ENCODE measurements at places on chromosomes 11 and 22.

DNA sequence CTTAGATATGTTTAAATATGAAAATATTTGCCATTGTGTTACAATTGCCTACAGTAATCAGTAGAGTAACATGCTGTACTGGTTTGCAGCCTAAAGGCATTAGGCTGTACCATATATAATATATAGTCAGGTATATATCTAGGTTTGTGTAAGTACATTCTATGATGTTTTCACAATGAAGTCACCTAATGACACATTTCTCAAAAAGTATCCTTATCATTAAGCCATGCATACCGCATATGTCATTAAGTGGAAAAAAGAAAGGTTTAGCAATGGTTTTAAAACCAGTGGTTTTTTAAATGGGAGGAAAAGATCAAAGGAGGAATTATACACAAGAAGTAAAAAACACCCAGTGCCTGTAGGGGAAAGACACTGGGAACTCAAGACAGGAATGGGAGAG is 122.7 kb downstream of the RBFOX2 start:
- DNase-seq: no peak

DNA sequence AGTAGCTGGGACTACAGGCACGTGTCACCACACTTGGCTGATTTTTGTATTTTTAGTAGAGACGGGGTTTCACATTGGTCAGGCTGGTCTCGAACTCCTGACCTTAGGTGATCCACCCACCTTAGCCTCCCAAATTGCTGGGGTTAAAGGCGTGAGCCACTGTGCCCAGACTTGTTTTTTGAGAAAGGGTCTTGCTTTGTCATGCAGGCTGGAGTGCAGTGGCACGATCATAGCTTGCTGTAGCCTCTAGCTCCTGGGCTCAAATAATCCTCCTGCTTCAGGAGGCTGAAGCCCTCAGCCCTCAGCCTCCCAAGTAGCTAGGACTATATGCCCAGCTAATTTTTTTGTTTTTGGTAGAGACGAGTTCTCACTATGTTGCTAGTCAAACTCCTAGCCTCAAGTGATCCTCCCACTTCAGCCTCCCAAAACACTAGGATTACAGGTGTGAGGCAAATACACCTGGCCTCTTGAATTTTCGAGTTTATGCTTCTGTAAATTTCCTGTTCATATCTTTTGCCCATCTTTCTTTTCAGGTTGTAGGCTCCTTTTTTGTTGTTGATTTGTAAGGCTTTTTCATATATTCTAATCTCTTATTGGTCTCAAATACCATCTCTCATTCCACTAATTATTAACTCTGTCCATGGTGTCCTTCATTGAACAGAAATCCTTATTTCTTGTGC is 3.4 kb upstream of the RBM4B start:
- no peak for DNase-seq

DNA sequence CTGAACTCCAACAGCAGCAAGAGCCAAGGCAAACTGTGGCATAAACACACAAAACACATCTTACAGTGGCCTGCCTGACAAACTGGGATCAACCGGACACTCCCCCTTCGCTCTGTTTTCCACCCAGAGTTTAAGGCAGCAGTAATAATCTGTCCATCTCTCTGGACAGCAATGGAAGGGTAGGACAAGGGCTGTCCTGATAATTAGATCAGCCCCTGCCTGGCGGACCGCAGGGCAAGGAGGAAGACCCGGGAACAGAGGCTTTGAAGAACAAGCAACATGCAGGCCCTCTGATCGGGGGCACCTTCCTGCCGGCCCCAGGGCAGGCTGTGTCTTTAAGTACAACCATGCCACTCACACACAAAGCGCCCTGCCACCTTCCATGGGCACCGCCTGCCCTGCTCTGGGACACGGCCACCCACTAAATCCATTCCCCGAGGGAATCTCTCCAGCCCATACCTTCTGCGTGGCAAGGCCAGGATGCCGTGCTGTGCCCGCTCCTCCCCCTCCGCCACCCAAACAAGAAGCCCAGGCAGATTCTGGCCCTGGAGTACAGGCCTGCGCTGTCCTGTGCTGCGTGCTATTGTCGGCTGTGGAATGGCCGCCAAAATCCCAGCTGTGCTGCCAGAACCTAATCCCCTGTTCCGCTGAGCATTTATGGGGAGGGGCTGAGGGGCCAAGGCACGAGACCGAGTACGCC is 38.8 kb downstream of the NUMA1 start:
- DNase-seq: peak; percentile 41

DNA sequence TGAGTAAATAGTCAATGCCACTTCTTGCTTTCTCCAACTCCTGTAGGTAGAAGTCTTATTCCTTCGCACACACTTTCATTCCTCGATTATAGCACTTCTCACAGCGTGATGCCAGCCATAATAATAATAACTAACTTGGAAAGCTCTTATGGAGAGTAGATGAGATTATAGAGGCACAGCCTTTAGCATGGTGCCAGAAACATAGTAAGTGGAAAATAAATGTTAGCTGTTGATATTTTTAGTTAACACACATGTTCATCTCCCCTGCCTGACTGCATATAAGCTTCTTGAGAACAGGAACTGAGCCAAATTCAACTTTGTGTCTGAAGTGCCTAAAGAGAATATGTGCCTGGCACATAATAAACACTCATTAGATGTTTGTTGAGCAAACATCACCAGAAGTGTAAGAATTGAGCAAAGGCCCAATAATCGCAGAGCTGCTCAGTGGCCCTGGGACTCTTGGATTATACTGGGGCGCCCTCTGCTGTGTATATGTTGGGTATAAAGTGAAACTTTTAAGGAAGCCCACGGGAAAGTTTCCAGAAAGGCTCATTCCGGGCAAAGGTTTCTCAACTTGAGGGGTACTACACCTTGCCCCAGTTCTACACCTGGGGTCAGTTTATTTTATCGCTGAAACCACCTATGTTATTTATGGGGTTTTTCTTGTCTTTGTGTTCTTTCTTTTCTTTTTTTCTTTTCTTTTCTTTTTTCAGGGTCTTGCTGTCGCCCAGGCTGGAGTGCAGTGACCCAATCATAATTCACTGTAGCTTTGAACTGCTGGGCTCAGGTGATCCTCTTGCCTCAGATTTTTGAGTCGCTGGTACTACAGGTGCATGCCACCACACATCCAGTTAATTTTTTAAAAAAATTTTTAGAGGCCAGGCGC is 22.3 kb downstream of the SLN start:
- DNase-seq: peak; percentile 65

- DNase-seq: peak; percentile 26
Measured at GRCh38 chr11:20397281-20397680, 9.8 kb downstream of the PRMT3 start.

GRCh38 chr11:93145390-93145915 is 52.3 kb downstream of the SLC36A4 start:
- no peak for DNase-seq

DNA sequence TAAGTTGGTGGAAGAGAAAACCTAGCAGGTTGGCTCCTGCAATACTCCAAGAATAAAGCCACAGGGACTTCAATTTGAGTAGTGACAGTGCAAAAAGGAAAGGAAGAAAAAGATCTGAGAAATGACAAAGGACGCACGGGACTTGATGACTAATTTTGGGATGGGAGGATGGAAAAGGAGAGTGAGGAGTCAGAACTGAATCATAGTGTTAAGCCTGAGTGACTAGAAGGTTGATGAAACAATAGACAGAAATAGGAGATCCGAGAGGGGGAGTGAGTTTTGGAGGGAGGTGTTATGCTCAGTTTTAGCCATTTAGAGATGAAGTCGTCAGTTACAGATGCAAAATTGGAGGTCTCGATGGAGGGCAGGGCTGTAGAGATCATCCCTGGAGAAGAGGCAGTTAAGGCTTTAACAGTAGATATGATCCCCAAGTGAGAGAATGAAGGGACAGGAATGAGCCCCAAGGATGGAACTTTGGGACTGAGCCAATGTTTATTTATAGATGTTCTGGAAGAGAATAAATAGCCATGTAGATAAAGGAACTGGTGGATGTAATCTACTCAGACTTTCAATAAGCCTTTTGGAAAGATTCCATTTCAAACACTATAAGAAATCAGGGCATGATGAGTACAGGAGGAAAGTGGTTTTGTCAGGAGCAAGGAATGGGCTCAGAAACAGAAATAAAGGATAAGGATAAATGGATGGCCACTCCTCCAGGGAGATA is 108.9 kb upstream of the NCAM1 start:
- no peak for DNase-seq

DNA sequence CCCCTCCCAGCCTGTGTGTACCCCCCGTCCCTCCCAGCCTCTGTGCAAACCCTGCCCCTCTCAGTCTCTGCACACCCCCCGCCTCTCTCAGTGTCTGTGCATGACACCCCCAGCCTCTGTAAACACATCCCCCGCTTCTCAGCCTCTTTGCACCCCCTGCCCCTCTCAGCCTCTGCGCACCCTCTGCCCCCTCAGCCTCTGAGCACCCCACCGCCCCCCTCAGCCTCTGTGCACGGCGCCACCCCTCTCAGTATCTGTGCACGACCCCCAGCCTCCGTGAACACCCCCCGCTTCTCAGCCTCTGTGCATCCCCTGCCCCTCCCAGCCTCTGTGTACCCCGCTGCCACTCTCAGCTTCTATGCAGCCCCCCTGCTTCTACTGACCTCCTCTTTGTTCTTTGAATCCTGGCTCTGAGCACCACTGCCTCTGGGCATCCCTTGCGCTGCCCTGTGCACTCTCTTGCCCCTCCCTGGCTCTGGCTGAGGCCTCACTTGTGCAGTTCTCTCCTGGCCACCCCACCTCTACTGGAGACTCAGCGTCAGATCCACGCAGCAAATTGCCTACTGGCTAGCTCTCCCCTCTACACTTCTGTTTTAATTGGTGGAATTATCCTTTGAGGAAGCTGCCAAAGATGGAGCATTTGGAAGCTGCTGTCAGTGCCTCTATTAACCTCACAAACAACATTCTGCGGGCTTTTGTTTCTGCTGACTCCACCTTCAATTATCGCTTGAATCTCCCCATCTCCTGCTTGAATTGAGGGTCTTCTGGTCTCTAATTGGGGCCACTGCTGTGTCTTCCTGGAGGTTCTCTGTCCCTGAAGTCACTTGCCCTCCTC is 838.6 kb downstream of the TBC1D22A start:
- no peak for DNase-seq

DNA sequence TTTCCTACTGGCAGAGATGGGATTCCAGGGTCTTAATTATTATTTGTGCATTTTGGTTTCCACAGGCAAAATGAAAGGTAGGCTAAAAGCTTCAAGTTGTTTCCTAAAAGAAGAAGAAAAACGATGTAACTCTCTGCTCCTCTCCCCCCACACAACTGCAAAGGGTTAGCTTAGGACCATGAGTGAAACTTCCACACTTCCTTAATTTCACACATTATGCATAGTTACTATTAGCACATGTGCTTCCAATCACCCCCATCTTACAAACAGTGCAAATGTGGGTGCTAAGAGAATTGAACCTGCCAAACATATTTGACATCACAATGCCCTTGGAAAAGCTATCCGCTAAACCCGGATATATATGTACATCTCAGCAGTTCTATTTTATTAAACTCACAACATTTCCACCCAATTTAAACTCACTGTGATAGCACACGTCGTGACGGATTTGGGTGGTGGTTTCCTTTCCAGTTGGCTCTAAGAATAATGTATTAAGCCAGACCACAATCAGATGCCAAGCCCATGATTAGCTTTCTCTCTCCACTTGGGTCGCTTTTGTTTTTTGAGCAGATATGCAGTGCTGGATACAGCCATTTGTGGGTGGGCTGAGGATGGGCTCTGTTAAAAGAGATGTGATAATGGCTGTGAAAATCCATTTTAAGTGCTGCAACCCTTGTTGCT is 245.0 kb upstream of the POU2AF2 start:
- DNase-seq: no peak

- DNase-seq: no peak
Measured at GRCh38 chr11:24900514-24900913, 403.7 kb downstream of the LUZP2 start.

DNA sequence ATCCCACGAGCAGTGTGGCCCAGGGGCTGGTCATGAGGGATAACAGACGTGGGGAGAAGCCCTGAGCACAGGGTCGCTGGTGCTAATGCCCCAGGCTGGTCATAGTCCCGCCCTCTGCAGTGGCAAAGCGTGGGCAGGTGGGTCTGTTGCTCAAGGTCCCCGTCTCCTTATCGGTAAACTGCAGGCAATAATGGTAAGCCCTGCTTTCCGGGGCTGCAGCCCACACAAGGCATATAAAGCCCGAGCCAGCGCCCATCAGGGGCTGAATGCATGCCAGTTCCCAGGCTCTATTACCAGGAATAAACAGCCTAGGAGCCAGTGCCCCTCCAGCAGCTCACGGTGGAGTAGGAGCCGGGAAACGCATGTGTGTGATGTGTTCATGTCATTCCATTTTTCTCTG is 261.0 kb downstream of the BRD1 start:
- DNase-seq: no peak

DNA sequence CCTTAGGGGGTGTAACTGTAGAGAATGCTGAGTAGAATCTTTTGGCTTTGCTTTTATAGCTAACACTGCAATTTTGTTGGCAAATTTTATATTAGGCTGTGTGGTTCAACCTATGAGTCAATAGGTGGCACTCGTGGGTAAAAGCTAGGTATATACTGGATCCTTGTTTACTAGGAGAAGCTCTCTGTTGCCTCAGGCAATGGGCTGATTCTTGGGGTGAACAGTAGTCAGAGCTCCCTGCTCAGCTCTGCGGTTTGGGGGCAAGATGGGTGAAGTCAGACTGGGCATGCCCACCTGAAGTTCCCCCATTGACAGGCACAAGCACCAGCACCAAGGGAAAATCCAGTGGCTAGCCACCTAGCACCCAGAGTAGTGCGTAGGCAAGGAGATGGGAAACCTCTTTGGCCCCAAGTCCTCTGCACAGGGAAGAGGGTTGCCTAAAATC is 238.7 kb downstream of the FAM181B start:
- DNase-seq: no peak

DNA sequence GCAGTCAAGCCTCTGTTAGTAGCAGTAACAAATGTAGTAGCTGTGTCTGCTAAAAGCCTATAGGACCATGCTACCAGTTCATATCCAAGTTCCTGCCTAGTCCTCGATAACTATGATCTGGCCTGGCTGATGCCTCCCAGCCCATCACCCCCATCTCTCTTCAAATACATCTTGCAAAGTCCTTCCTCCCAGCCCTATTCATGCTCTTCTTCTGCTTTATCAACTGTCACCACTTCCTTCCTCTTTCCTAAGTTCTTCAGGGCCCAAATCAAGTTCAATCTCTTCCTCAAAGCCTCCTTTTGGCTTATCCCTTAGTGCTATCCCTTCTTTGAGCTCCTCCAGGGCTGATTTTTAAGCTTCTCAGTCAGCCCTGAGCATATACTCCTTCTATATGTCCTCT is 150.9 kb upstream of the THY1 start:
- no peak for DNase-seq

DNA sequence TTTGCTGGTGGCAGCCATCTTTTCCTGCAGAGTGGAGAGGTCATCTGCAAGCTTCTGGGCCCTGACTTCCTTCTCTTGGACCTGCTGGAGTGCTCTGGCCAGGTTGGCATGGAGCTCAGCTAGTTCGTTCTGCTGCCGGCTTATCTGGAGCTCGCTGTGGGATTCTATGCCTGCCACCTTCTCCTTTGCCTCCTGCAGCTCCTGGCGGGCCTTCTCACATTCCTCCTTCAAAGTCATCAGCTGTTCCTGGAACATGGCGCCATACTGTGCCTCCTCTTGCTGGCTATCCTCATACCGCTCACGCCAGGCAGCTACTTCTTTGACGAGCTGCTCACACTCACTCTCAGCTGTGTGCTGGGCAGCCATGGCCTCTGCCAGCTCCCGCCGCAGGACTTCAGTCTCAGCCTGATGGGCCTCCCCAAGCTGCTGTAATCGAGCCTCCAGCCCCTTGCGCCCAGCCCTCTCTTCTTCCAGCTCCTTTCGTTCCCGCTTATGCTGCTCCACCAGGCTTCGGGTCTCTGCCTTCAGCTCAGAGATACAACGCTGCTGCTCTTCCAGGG is 16.1 kb downstream of the IL18BP start:
- DNase-seq: no peak

GRCh38 chr22:17638182-17638431 is 450 bp upstream of the BCL2L13 start:
- peak; percentile 56 for DNase-seq

- DNase-seq: no peak
Measured at GRCh38 chr11:34972892-34973291, 56.5 kb downstream of the PDHX start.
